Urinary bladder (tissue), 4 donors: ENCODE measurements at places on chromosomes 7 and 10. TPM values are rescaled to one million over a fixed set of nuclear protein-coding genes. Genes with fewer than 3 reads are reported as not detected.

ZMIZ1 gene
- total RNA-seq: 30.2 TPM

DNAJB6 gene
- total RNA-seq: 90.4 TPM

SLC26A5 gene
- total RNA-seq: 1.6 TPM

RNF148 gene
- total RNA-seq: 4.1 TPM

SLC13A4 gene
- total RNA-seq: not detected

OR9A2 gene
- 1.1 TPM for total RNA-seq

TEX36 gene
- not detected for total RNA-seq

COA1 gene
- 75.0 TPM for total RNA-seq
